ENCODE measurements at places on chromosomes 6 and 20.

DNA sequence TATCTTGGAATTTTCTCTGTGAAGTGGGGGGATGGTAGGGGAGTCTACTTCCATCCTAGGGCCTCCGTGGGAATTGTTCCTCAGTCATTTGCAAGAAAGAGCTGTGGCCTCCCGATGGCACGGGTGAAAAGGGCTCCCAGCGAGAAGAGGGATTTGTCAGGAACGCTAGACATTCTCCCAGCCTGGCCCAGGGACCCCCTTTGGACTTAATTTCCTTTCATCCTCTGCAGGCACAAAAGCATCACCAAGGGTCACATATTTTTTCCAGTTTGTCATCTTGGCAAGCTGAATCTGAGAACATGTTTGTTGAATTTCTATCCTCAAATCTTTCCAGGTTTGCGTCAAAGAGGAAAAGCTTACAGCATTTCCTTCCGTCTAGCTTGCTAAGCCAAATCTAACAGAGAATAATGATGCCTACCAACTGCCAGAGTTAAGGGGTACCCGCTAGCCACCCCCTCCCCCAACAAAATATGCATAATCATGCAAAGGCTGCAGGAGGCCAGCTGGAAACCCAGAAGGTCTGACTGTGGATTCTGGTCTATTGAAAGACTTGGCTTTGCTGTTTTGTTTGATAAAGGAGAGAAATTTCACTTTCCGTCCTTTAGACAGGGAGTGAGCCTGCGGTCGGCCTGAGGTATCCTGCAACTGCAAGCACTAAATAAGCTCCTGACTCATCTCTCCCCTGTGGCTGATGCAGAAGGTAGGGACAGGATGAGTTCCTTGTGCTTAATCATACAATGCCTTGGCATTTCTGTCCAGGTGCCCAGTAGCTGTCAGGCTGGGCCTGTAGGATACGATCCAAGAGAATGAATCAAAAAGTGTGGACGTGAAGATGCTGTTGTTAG, 23.1 kb downstream of the PSMG4 start:
- no peak for DNase-seq

DNA sequence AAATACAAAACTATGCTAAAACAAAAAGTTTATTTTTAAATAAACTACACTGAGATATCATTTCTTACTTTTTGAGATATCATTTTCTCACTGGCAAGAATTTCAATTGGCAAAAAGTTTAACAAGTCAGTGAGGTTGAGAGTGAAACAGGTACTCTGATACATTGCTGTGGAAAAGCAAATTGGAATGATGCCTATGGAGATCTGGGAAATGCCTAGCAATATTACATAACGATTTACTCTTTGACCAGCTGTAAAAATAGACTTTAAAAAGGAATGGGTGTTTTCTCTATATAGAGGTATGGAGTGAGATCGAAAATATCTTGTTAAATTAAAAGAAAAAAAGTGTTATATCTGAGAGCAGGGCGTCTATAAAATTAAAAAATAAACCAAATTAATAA, 16.9 kb downstream of the CGAS start:
- DNase-seq = no peak

DNA sequence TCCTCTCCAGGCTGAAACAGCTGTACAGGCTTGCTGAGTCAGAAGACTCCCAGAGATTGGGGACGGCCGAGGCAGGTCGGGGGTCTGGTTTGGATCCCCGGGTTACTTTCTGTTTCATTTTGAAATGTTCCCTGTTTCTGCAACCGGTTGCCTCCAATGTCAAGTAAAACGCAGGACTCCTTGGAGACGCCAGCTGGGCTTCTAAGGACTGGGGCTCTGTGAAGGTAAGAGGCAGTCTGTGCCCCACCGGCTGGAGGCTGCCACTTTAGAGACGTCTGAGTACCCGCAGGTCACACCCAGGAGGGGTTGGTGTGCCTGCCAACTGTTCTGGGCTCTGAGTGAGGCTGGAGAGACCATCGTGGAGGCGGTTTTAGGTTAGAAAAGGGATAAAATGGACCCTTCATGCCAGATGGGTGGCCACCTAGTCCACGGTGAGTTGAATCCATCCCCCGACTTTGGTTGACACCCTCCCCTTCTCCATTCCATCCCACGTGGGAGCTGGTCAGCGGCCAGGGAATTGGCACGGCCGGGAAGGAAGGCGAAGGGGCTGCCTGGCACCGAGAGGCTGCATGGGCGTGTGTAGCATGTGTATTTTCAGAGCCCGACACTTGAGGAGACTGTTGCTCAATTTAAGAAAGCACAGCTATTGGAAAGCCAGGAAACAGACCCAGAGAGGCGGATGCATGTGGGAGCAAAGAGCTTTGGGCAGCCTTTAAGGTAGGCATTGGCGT, 240.9 kb downstream of the PHACTR1 start:
- no peak for DNase-seq

GRCh38 chr6:100229512-100229911, 235.2 kb downstream of the SIM1 start:
- DNase-seq = no peak

- DNase-seq = no peak
Measured at GRCh38 chr6:16031278-16031981, 97.5 kb upstream of the MYLIP start.

DNA sequence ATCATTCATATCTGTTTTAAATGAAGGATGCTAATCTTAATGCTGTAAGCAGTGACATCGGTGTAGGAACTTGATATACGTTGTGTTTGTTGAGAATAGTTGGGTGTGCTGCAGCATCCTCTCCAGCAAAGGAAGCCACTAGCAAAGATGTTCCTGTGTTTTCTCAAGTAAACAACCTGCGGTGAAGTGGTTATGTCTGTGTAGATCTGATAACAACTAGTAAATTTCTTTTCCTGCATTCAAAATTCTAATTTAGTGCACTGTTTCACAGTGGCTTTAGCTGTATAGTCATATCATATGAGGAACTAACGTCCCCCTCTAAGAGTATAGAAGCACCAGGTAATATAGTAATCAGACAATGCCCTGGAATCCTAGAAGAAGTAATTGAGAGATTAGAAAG, 38.7 kb downstream of the NCOA7 start:
- DNase-seq = no peak

- DNase-seq = no peak
Measured at GRCh38 chr6:100915876-100916275, 34.7 kb upstream of the ASCC3 start.

DNA sequence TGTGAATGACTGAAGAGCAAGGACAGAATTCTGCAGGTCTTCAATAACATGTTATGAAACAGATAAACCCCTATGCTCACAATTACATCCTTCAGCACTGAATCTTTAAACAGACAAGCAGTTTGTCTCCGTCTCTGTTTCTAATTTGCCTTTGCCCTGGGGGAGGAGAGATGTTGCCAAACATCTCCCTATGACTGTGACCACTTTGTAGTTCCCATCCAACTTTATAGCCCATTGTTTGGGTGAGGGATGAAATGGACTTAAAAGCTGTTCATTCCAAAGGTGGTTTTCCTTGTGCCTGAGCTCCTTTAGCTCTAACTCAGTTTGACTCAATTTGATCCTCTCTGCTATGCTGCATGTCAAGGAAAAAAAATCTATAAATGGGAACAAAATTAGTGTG, 19.5 kb upstream of the ADTRP start:
- DNase-seq = no peak

DNA sequence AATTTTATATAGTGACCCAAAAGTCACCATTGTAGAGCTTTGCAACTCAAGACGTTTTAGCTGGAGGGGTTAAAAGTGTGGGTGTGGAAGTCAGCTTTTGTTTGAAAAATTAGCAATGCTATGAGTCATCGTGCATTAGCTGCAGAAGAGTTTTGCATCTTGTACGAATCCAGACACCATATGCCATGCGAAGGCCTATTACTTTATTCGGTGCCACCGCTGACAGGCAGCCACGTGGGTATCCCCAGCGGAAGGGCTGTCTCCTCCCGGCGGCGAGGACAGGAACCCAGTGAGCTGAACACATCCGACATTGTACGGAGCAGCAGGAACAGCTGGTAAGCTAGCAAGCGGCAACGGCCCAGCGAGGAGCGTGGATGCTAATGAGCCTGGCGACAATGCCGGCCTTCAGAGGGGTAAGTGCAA, 84.4 kb downstream of the INSM1 start:
- DNase-seq = no peak

GRCh38 chr6:157088841-157089240, 234.5 kb downstream of the TMEM242 start:
- DNase-seq = no peak

DNA sequence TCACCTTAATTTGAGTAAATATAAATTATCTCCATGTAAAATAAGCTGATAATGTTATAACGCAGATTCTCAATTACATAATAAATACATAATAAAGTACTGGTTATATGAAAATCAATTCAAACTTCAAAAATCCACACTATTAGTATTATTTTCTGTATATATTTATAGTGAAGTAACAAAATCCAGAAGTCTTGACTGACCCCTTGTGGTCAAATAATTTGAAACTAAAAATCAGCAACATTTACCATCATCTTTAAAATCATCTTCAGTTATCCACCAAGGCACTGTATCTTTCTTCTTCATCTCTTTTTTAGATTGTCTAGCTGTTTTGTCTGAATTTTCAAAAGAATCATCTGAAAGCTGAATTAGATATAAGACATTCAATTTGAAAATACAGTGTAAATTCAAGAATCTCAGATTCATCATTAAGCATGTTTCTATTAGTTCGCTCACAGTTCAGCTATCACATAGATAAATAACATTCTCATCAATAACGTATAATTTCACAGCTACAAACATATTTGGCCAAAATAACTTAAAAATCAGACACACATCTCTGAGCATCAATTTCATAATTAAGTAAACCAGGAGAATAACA, 6.5 kb downstream of the CEP162 start:
- DNase-seq = no peak

DNA sequence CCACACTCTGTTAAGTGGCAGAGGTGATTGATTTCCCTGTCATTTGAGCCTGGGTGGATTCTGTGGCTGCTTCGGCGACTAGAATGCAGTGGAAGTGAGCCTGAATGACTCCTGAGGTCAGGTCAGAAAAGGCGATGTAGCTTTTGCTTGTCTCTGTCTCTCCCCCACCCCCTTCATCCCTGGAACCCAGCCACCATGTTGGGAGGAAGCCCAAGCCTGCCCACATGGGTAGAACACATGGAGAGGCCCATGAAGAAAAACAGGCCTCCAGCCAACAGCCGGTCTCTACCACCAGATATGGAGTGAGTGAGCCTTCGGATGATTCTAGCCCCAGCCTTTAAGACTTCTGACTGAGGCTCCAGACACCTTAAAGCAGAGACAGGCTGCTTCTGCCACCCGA, 181.0 kb downstream of the TFAP2C start:
- no peak for DNase-seq

DNA sequence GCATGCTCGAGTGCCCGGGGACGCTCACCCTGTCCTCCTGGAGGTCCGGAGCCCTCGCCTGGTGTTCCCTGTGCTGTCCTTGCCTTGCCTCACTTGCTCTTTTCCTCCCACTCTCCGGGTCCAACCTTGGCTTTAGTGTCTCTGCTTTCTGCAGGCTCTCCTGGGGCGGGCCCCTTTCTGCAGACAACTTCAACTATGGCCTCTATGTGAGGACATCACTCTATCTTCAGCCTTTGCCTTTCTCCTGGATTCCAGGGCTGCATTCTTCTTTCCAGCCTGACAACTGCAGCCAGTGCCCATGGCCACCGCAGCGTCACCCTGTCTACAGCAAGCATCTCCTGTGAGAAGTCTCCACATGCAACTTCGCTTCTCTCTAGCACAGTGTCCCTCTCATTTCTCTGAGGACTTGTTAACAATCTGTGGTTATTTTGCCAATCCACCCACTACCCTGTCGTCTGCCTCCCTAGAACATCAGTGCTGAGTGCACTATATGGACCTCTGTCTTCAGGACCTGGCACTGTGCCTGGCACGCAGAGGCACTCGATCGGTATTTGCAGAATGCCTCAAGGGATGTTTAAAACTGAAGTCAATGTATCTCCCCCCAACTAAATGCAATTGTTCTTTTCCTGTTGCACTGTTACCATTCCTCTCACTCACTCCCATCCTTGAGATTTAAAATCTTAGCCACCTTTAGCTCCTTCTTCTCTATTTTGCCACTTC, 35.9 kb downstream of the FOXC1 start:
- DNase-seq = no peak

GRCh38 chr6:139862311-139862710, 487.9 kb upstream of the CITED2 start:
- DNase-seq = no peak

DNA sequence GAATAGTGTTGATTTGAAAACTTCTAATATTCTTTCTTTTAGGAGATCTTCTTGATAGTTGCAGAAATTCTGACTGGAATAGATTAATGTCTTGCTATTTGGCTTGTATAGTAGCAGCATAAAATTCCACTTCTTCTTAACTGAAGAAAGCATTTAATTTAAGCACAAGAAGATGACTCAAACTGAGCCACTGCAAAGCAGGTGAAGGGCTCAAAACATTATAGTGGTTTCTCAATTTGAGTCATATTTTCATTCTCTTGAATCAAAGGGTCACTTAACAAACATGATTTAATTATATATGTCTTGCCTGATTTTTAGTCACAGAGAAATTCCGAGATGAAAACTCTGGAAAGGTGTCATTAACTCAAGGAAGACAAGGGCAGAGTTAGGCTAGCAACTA, 239.3 kb downstream of the ZNF217 start:
- no peak for DNase-seq

GRCh38 chr6:87945966-87946365, 101.7 kb upstream of the SPACA1 start:
- DNase-seq = no peak

GRCh38 chr6:32189742-32190053, 304 bp downstream of the PBX2 start:
- DNase-seq = no peak

DNA sequence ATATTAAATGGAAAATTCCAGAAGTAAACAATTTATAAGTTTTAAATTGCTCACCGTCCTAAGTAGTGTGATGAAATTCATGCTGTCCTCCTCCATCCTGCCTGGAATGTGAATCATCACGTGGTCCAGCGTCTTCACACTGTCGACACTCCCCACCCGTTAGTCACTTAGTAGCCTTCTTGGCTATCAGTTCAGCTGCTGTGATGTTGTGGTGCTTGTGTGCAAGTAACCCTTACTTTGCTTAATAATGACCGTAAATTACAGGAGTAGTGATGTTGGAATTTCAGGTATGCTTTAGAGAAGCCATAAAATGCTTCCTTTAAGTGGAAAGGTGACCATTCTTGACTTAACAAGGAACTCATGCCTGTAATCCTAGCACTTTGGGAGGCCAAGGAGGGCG, 25.2 kb downstream of the RIOK1 start:
- no peak for DNase-seq
